ENCODE measurements at places on chromosomes 2 and 18.
A peak's percentile ranks its signal among the peaks of the same experiment; 100 is the strongest.

GRCh38 chr18:6681331-6681875 lies 48.1 kb upstream of the ARHGAP28 start:
- DNase-seq: no peak

DNA sequence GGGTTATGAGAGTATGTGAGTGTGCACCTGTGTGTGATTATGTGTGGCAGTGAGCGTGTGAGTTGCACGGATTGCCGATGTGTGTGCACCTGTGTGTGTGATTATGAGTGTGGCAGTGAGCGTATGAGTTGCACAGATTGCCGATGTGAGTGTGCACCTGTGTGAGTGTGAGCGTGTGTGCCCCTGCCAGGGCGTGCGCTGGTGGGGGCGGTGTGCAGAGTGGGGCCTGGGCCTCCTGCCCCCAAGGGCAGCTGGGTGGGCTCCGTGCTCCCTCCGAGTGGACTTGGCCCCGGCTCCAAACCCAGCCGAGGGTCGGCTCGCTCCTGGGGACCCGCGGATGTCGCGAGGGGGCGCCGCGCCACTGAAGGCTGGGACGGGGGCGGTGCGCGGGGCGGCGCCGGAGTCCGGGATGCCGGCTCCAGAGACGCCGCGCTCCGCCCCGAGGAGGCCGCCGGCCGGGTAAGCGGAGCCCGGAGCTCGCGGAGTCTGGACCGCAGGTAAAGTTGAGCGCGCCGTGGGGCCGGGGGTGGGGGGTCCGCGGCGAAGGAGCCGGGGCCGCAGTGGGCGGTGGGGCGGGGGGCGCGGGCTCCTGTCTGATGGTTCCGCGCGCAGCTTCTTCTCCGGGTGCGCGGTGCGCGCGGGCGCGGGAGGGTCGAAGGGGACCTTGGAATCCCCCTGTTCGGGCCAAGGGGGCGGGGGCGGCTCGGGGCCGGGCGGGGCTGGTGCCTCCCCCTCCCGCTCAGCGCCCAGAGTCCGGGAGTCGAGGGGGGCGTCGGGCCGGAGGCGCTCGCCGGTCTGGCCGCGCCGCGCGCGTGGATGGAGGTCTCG lies at the start of gene KCNG2:
TSS of gene KCNG2 (plus strand) at position 421 of the 828 bp plus-strand sequence. CDS start 65,730 bp downstream, outside the sequence.
- peak; percentile 52 for DNase-seq

DNA sequence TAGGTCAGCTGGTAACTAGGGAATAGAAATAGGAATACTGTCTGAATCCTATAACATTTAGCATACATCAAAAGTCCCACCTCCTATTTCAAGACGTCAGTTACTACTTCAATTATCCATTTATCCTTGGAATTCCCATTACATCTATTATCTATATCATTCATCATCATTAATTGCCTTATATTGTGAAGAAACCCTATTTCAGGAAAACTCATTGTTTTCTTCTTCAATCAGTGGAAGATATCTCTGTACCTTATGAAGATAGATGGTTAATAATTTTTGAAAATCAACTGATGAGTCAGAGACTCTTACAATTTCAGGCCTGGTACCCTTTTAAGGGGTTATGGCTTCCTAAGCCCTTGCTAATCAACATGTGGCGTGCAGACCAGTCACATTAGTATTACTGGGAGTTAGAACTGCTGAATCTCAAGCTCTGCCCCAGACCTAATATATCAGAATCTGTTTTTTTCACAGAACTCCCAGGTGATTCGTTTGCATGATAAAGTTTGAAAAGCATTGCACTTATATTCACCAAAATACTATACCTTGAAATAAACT lies 69.3 kb upstream of the PGAP1 start:
- DNase-seq: no peak

DNA sequence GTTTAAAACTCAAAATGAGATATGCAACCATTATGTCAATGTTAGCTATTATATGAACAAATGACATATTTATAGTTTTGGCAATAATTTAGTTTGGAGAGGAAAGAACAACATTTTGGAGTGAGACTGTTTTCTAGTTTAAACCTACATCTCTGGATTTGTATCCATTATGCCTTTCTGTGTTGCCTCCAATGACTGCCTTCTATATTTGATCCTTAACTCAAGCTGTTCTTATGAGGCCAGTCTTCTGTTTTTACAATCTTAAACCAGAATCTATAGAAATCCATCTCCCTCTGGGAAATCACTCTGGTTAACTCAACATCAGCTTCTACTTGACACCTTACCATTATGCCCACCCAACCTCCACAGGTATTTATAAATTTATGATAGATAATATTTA lies 67.5 kb downstream of the ZNF385B start:
- no peak for DNase-seq

DNA sequence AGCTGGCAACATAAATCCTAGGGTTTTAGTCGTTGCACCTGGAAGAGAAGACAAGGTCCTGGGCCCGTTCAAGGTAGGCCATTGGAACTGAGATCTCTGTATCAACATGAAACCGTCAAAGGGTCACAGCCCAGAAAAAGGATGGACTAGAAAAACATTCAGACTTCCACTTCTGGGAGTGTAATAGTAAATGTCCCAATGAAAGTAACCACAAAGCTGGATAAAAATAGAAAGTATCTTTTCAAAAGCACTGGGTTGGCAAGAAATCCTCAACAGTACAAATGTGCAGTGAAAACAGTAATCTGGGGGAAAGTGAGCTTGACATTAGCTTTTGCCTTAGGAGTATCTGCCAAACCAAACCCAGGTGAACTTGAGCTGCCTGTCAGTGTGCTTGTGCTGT lies 12.9 kb downstream of the CGREF1 start:
- no peak for DNase-seq

- DNase-seq: no peak
Observed at GRCh38 chr18:66325251-66325650, 278.6 kb downstream of the CDH19 start.

- no peak for DNase-seq
Observed at GRCh38 chr18:23990474-23991410, 23.8 kb upstream of the TTC39C start.

Data from H9 (cell line).